ENCODE measurements at places on chromosomes 2 and 18. TPM values are rescaled to one million over a fixed set of nuclear protein-coding genes. Genes with fewer than 3 reads are reported as not detected.

GPR75 gene
- total RNA-seq: 0.81 TPM

CNTNAP5 gene
- 0.04 TPM for total RNA-seq

HRH4 gene
- total RNA-seq: not detected

ZNF521 gene
- 1.6 TPM for total RNA-seq

PCARE gene
- not detected for total RNA-seq

PSMA8 gene
- not detected for total RNA-seq

RAB3GAP1 gene
- 29.7 TPM for total RNA-seq

LOXL3 gene
- 7.7 TPM for total RNA-seq

DCDC2C gene
- not detected for total RNA-seq

DTNB gene
- total RNA-seq: 16.3 TPM

COL3A1 gene
- not detected for total RNA-seq

MYO5B gene
- total RNA-seq: 2.7 TPM

RAB27B gene
- total RNA-seq: 0.11 TPM

KCNJ13 gene
- not detected for total RNA-seq

RNF152 gene
- 8.8 TPM for total RNA-seq

MFSD2B gene
- 0.21 TPM for total RNA-seq

HMSD gene
- 0.15 TPM for total RNA-seq

TNS1 gene
- total RNA-seq: 3.8 TPM

INHBB gene
- total RNA-seq: 0.07 TPM

PLEKHB2 gene
- total RNA-seq: 82.4 TPM

TXNDC2 gene
- total RNA-seq: not detected
